ENCODE measurements at places on chromosomes 13 and 19. TPM values are rescaled to one million over a fixed set of nuclear protein-coding genes. Genes with fewer than 3 reads are reported as not detected.

ATP1A3 gene
- total RNA-seq, result 0.52 TPM

ATP4B gene
- total RNA-seq, result not detected

SLC25A41 gene
- total RNA-seq, result not detected

OBI1 gene
- 11.8 TPM for total RNA-seq

CYP4F2 gene
- not detected for total RNA-seq

KLK2 gene
- not detected for total RNA-seq

KCTD4 gene
- not detected for total RNA-seq

NKPD1 gene
- 0.07 TPM for total RNA-seq

NLRP5 gene
- total RNA-seq, result not detected

TNFSF9 gene
- 35.4 TPM for total RNA-seq

ZNF266 gene
- total RNA-seq, result 8.1 TPM

FXYD1 gene
- not detected for total RNA-seq

ADM5 gene
- 3.2 TPM for total RNA-seq

PALM gene
- total RNA-seq, result 7.6 TPM

ZNF573 gene
- 4.4 TPM for total RNA-seq

MISP3 gene
- 4.0 TPM for total RNA-seq

KCNC3 gene
- 0.27 TPM for total RNA-seq

NALCN gene
- total RNA-seq, result 4.3 TPM

DNMT1 gene
- 54.2 TPM for total RNA-seq

SMAD9 gene
- 1.2 TPM for total RNA-seq

CCDC122 gene
- 10.0 TPM for total RNA-seq

DAND5 gene
- not detected for total RNA-seq

RDH8 gene
- not detected for total RNA-seq

ELSPBP1 gene
- not detected for total RNA-seq

XPO4 gene
- total RNA-seq, result 25.2 TPM

GPR12 gene
- total RNA-seq, result not detected

S1PR5 gene
- 1.6 TPM for total RNA-seq

TRPM4 gene
- total RNA-seq, result 3.9 TPM

PLK5 gene
- total RNA-seq, result 0.05 TPM

ETV2 gene
- total RNA-seq, result not detected

ZNF628 gene
- total RNA-seq, result 6.1 TPM

CKM gene
- 0.14 TPM for total RNA-seq

TARM1 gene
- total RNA-seq, result not detected

ZNF382 gene
- total RNA-seq, result 0.37 TPM

WASF3 gene
- total RNA-seq, result 5.6 TPM

ADGRE3 gene
- total RNA-seq, result not detected

PRX gene
- total RNA-seq, result 2.6 TPM

SLC17A7 gene
- 0.17 TPM for total RNA-seq

HMG20B gene
- total RNA-seq, result 125 TPM

ZNF235 gene
- total RNA-seq, result 3.0 TPM

MAG gene
- total RNA-seq, result not detected

C19orf18 gene
- total RNA-seq, result not detected

ZNF135 gene
- 0.87 TPM for total RNA-seq

RRAS gene
- 19.6 TPM for total RNA-seq

EXOC3L2 gene
- not detected for total RNA-seq

Data from NCI-H460 (cell line).